CD4-positive, alpha-beta T cell treated with Interleukin-12 subunit alpha and Interleukin-12 subunit beta, for 1 hour (primary cell): ENCODE measurements at places on chromosomes 12 and 14.

GRCh38 chr12:87439990-87440827 lies 589.0 kb downstream of the C12orf50 start:
- DNase-seq: no peak

DNA sequence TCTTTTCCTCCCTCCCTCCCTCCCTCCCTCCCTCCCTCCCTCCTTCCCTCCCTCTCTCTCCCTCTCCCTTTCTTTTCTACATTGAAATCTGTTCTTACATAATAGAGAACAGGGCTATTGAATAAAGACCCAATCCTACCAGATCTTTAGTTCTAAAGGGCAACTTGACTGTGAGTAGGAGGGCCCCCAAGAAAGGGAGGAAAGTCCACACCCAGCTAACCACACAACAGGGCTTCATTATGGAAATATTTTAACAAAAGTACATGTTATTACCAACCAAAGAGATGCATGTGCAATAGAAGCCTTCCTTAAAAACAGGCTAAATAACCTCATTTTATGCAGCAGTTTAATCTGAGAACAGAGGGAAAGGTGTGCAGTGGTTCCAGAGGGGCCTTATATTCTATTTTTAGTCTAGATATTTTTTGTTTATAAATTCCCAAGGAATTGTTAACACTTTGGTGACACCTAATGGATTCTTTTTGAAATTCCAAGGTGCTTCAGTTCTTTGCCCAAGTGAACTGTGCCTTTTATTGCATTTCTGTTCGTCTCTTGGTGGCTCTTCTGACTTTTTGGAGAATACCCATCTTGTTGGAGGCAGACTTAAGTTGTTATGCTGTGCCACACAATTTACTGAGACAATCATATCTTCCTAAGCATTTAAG lies 63.0 kb downstream of the GNS start:
- peak; percentile 32 for DNase-seq

DNA sequence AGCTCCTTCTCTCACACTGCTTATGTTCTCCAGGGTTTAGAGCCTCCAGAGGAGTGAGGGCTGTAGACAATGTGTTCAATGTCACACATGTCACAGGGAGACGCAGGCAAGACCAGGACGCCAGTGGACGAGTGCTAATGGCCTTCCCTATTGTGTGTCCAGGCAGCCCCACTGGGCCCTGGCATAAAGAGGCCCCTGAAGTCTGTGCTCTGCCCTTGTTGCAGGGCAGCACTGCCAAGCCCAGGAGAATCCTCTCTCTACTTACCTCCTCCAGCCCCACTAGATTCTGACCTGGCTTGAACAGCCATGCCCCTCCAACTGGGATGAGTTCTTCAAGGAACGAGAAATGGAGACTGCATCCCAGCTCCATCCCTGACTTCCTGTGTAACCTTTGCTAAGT lies 24.8 kb upstream of the TMEM106C start:
- no peak for DNase-seq

- no peak for DNase-seq
Observed at GRCh38 chr14:57352396-57353170, 37.8 kb upstream of the NAA30 start.

- no peak for DNase-seq
Observed at GRCh38 chr12:66916189-66916588, 237.3 kb upstream of the GRIP1 start.

- no peak for DNase-seq
Observed at GRCh38 chr12:103505371-103506236, 9.8 kb upstream of the C12orf42 start.

GRCh38 chr12:22282283-22282682 lies 52.2 kb downstream of the ST8SIA1 start:
- DNase-seq: no peak

DNA sequence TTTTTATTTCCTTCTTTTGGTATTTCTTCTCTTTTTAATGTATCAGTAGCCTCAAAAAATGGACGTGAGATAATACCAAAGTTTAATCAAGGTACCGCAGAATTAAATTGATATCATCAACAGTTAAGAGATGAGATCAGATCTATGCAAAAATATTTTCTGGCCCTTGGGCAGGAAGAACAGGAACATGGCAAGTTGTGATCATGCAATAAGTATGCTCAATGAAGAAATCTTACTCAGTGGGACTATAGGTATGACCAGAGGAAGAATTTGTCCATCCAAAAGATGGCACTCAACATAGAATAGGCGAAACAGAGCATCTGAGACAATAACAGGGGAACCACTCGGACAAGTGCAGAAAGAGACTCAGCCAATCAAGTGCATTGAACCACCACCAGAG lies 914 bp upstream of the GARIN2 start:
- DNase-seq: no peak

- DNase-seq: no peak
Observed at GRCh38 chr12:110543252-110543959, 39.7 kb downstream of the PPTC7 start.

DNA sequence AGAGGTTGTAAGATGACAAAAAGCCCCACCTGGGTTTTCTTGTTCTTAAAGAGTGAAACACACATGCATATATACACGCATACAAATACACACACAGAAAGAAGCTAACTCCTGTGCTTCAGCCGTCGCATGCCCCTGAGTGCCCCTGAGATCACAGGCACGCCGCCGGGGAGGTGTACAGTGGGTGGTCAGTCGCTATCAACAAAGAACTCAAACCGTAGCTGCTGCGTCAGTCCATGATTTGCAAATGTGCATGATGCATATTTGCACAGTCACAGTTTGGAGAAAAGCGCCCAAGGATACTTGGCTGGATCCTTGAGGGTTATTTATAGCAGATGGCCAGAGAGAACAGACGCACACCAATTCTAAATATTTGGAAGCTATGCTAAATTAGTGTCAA lies 206.9 kb downstream of the TMEM132D start:
- DNase-seq: no peak

DNA sequence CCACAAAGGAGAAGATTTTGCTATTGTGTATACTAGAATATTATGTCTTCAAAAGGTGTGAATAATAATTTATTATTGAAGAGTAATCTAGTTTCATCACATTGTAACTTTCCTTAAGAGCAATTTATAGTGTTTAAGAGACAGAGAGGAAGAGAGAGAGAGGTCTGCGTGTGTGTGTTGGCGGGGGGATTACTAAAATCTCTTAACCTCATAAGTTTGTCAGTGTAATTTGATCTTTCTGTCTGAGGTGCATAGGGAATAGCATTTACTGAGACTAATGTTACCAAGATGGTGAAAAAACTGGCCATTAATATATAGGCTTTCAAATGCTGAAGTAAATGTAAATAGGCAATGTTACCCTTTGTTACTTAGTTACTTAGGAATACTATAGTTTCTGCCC lies 48.2 kb upstream of the BTG1 start:
- no peak for DNase-seq

GRCh38 chr14:101490771-101491170 lies 70.5 kb upstream of the DIO3 start:
- DNase-seq: no peak

- no peak for DNase-seq
Observed at GRCh38 chr14:52399921-52400595, 85.9 kb downstream of the PTGER2 start.

DNA sequence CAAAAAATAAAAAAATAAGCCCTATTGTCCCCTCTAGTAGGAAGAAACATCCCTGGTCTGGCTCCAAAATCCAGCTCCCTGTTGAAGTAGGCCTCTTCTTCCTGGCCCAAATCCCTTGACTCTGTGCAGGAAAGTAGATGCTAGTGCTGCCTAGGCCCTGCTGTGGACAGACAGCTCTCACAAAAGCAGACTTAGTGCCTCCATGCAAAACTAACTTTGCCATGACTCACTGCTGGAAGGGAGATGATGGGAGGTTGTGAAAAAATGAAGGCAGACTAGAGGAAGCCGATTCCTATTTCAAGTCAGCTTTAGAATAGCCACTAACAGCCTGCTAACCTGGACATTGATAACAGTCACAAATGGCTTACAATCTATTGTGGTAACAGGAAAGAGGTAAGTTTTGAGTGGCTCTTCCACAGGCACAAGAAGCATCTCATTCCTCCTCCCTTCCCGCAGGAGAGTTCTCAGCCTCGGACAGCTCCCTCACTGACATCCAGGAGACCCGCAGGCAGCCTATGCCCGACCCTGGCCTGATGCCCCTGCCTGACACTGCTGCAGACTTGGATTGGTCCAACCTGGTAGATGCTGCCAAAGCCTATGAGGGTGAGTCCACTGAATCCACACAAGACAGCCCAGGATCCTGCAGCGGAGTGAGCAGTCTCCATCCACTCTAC lies 198.9 kb upstream of the RGS6 start:
- DNase-seq: no peak

GRCh38 chr14:49598485-49599300 lies at the start of gene LRR1:
Gene LRR1 (plus strand): TSS chr14:49598940. CDS start chr14:49599021, 81 bp downstream.
- DNase-seq: peak; percentile 87

GRCh38 chr12:128792398-128792797 lies 31.4 kb downstream of the SLC15A4 start:
- no peak for DNase-seq
